ENCODE measurements at places on chromosomes 6 and 20.

DNA sequence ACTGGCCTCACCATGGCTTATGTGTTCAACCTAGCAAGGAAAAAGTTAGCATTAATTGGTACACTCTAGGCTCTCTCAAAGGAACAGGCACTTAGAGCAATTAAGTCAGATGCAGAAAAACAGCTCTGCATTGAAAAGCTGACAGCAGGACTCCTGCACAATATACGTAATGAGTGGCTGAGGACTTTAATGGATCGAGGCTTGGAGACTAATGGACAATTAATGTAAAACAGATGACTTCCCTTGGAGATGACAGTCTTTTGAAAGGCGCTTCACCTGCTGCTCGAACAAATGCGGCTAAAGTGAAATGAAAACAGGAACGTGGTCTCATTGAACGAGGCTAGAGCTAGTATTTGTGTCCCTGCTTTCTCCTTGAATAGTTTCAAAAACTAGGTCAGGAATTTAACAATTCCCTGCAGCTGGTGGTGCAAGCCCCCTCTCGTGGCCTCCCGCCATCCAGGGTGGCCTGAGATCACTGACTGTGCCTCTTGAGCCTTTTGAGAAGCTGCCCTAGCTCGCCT is 137.1 kb downstream of the ELOVL4 start:
- DNase-seq = peak; percentile 10
- no peaks in the 10 kb centered on the region for H3K27me3 ChIP-seq
- H3K27ac ChIP-seq = peak overlapping the region; percentile 51
- H3K36me3 ChIP-seq = peaks cover 3% of the 10 kb centered on the region

DNA sequence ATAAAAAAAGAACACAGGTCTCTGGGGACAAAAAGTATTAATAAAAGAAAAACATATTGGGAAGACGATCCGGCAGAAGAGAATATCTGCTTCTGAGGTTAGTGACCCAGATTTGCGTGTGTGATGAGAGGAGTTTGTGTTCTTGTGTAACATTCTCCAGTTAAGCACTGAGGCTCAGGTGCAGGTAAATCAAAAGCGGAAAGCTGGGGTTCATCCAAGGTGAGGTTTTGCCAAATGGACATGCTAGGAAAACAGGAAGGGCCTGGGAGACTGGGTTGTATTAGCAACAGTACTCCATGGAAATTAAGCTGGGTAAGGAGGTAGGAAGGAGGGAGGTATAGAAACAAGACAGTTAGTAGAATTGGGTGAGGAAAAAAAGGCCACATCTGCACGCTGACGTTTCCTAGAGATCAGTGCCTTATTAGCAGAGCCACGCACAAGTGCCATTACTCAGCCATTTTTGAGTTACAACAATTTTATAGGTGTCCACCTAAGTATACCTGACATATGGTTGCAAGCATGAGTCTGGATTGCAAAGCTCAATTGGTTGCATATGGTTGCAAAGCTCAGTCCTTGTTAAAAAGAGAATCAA is 139.6 kb downstream of the ZMYND8 start:
- no peak overlapping the region for H3K4me3 ChIP-seq
- H3K4me1 ChIP-seq = peaks cover 8% of the 10 kb centered on the region
- no peak for DNase-seq
- no peaks in the 10 kb centered on the region for H3K27me3 ChIP-seq

DNA sequence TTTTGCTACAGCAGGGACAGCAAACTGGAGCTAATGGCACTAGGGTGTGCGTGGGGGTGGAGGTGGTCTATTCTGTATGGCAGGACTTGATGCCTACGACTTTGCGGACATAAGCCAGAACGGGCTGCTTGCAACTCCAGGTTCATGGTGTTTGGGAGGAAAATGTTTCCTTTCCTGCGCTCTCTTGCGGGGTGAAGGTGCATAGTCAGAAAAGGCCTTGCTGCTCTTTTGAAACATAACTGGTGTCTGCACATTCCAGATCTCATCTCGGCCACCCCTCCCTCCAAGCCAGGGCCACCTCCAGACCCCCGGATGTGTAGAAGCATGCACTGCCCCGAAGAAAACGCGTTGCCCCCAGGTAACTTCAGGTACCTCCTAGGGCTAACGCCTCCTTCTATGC is 8.1 kb downstream of the FOXA2 start:
- DNase-seq = no peak
- no peak overlapping the region for H3K4me3 ChIP-seq
- no peak overlapping the region for H3K27ac ChIP-seq
- H3K36me3 ChIP-seq = no peaks in the 10 kb centered on the region
- peaks cover 100% of the 10 kb centered on the region for H3K27me3 ChIP-seq

- no peak overlapping the region for H3K27ac ChIP-seq
- H3K36me3 ChIP-seq = no peaks in the 10 kb centered on the region
- no peaks in the 10 kb centered on the region for H3K27me3 ChIP-seq
These were observed 834 bp upstream of the CTSZ start for GRCh38 chr20:59007665-59008511.

GRCh38 chr6:133262804-133263203 is 21.6 kb downstream of the EYA4 start:
- H3K27ac ChIP-seq = no peak overlapping the region
- H3K4me3 ChIP-seq = no peak overlapping the region
- no peaks in the 10 kb centered on the region for H3K27me3 ChIP-seq
- H3K36me3 ChIP-seq = no peaks in the 10 kb centered on the region

DNA sequence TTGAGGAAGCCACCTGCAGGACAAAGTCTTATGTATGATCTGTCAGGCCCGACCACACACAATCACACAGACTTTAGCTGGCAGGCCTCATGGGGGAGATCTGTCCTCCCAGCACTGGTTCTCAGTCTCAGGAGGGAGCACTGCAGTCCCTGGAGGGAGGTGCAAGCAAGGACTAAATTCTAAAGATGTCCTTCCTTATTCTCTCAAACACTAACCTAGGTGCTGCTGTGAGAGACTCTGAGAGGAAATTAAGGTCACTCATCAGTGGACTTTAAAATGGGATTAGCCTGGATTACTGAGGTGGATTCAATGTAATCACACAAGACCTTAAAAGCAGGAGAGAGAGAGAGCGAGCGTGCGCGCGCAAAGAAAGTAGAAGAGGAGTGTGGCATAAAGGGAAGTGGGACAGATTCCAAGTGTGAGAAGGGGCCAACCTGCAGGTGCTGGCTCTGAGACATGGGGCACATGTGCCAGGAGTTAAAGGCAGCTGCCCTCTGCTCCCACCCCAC is 14.3 kb downstream of the GLO1 start:
- H3K27me3 ChIP-seq = no peaks in the 10 kb centered on the region
- DNase-seq = no peak
- H3K4me3 ChIP-seq = no peak overlapping the region
- H3K4me1 ChIP-seq = peaks cover 7% of the 10 kb centered on the region

Measured in neural crest cell (in vitro differentiated cells).